Stimulated activated CD4-positive, alpha-beta T cell treated with anti-CD3 and anti-CD28 coated beads, Interleukin-4, amount 100 ng/mL, for 4 hours (primary cell): ENCODE measurements at places on chromosomes 16 and 17.

GRCh38 chr17:47742319-47743181, 9.5 kb downstream of the TBX21 start:
- peak; percentile 42 for DNase-seq

GRCh38 chr17:31460226-31460721, 68.8 kb downstream of the RAB11FIP4 start:
- no peak for DNase-seq

DNA sequence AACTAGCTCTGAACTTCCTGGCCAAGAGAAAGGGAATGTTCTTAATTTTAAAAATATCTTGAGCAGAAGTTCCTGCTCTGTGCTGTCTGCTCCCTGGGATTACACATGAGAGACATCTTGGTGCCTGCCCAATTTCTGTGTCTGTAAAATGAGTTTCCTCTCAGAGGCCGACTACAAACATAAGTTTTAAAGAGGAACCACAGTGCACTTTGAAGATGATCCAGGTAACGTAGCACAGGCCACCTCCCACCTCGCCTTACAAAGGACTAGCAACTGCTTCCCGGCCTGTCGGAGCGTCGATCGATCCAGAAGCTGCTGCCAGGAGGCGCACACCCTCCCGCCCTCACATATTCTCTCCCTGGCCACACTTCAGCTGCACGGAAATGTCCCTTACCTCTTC, 55.0 kb upstream of the ATP2A3 start:
- no peak for DNase-seq

DNA sequence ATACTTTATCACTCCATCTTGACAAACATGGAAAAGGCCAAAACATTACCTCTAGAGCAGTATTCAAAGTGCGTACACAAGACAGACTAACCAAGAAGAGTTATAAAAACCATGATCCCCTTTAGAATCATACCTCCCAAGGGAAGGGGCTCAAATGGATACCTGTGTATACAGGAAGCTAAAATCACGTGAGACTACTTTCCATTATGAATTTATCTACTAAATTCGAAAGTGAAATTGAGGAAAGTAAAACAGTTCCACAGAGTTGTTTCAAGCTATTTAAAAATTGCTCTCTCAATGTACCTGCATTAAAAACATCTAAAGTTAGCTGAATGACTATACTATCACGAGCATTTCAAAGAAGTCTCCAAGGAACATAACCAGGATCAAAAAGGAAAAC, 32.7 kb downstream of the AP1G1 start:
- no peak for DNase-seq

DNA sequence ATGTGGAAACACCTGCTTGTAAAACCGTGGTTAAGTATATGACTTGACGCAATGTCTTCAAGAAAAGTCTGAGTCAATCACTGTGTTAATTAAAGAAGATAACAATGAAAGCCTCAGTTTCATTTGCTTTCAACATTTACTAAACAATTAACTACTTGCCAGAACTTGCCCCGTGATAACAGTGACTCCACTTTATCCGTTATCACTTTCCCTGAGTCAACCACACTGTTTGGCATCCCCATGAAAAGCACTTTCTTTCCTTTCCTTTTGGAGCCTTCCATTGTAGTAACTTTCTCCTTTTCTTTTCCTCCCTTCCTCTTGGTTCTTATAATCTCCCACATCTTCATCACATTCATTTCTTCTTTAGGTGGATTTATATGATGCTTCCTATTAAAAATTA, 435.1 kb upstream of the GOT2 start:
- DNase-seq: no peak

DNA sequence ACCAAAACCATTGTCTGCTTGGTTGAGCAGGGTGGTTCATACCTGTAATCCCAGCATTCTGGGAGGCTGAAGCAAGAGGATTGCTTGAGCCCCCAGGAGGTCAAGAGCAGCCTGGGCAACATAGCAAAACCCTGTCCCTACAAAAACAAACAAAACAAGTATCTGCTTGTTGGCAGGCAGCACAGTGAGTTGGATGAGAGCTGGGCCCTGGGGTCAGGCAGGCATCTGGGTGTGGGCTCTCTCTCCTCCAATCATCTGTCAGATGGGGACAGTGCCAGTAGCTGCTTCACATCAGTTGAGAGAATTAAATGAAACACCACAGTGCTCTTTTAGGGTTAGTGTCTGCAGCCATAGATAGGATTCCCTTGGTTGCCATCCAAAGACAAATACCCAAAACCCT, 5.8 kb downstream of the ARMC7 start:
- no peak for DNase-seq

- no peak for DNase-seq
Observed at GRCh38 chr16:49567950-49568349, 194.3 kb downstream of the C16orf78 start.

GRCh38 chr17:64777415-64778239, 115.5 kb upstream of the SMURF2 start:
- DNase-seq: no peak

DNA sequence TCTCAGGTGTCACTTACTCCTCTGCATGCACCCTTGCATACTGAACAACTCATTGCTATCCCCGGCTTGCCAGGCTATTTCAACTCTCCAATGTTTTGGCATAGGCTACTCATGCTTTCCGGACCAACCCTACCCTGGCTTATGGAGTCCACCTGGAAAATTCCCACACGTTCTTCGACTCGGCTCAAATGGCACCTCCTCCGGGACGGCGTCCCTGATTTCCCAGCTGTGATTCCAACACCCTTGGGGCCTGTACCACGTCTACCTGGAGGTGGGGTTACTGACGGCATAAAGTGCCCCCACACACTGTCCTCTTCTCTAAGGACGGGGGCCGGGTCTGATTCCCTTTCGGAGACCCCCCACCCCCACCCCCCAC, 498 bp downstream of the SMYD4 start:
- DNase-seq: no peak

- peak; percentile 48 for DNase-seq
Observed at GRCh38 chr17:78774956-78775571, 7.0 kb downstream of the CYTH1 start.

DNA sequence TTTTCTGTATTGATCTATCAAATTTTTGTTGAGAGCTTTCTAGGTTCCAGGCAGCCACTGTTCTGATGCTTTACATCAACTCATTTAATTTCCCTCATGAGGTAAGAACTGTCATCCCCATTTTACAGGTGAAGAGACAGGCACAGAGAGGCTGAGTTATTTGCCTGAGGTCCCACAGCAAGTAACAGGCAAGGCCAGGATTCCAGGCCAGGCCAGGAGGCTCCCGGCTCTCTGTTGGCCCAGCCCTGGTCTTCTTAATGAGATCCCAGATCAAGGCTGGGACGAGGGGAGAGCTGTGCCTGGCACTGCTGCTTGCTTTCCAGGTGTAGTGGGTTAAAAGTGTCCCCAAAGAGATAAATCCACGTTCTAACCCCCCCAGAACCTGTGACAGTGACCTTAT, 22.4 kb upstream of the RMI2 start:
- no peak for DNase-seq

DNA sequence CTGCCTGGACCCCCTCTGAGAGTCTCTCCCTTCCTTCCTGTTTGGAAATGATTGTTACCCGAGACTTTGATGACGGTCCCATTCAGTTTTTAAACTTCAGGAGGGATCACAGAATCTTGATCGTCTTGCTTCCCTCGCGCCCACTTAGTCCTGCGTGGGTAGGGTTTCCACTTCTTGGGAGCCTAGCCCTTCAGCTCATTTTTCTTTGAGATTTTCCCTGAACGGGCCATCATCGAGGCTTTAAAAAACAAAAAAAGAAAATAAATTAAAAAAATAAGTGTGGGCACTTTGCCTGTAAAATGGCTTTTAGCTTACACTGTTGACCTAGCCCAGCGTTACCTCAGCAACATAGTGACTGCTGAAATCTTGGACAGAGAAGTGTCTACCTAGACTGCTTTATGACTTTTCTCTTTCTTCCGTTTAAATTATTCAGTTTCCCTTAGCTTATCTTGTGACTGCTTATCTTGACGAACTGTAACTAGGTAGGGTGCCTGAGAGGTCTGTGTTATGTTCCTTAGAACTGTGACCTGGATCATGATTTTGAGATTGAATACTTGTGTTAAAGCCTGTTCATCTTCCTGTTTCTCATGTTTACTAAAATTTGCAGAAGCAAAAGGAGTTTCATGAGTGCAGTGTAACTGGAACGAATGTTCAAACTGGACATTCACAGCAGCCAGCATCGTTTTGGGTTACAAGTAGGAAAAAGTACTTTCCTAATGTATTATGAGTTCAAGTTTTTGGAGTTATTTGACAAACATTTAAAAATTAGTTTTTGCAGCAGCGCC, 874 bp downstream of the WWP2 start:
- no peak for DNase-seq

- no peak for DNase-seq
Observed at GRCh38 chr17:68036304-68037147, 991 bp downstream of the KPNA2 start.

DNA sequence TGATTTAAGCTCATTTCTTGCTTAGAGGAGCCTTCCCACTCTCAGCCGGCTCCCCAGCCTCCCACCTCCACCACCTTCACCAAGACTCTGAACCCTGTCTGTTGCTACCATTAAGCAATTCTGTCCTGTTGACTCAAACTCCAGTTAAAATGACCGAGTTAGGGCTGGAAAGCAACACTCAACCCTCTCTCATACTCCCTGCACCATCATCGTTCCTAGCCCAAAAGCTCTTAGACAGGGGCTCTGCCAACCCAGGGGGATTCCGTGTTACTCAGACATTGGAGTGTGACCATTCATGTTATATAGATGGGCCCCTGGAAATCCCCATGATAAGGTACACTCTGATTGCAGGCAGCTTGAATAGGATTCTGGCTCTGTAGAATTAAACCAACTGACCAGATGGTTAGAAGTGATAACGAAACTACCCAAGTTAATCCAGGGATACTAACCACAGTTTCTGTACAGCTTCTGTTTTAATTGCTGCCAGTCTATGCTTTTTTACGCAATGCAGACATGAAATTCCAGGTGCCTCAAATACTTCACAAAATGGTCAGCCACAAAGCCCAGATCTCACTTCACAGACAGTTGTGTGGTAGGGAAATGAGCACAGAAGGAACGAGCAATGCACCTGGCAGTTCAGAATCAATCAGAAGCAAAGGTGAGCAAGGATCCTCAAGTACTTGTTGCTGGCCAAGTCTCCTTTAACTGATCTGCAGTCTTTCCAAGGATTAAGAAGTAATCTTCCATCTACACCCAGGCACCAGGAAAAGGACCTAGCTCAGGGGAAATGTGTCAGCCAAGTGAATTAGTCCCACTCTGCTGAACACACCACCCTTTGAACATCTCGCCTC, 2.1 kb downstream of the SSTR2 start:
- DNase-seq: no peak

GRCh38 chr17:896953-897661, 82.5 kb downstream of the NXN start:
- DNase-seq: no peak

GRCh38 chr16:11638140-11638539, 30.1 kb upstream of the SNN start:
- DNase-seq: no peak
